Stimulated activated CD4-positive, alpha-beta T cell treated with anti-CD3 and anti-CD28 coated beads, Interleukin-15, amount 100 ng/mL, for 1 hour (primary cell): ENCODE measurements at places on chromosomes 5 and 9.

DNA sequence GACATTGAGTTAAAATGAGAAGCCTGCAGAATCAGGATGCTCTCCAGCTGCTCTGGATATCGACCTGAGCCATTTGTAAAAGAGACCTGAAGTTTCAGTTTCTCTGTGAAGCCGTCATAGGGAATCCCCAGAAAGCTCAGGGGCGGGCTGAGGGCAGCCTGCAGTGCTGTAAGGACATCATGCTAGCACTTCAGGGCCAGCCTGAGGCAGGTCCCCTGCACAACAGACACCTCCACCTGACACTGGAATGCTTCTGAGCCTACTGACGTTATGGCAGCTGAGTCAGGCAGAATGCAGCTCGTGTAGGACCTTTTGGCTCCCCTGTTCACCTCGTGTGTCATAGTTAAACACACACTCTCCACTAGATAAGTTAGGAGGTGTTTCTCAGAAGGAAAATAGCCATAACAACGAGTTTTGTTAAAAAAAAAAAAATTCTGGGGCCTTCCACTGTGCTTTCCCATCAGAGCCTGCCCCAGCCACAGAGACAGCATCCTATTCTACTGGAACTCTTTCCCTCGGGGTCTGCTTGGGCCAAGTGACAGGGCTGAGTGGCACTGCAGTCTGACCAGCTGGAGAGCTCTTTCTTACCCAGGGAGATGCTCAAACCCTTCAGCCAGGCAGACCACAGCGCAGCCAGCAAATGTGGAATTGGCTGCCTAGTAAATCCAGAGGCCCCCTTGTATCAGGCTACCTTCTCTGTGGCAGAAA is 354.9 kb downstream of the DIRAS2 start:
- no peak for DNase-seq

- DNase-seq = no peak
These were observed 13.2 kb downstream of the ZCCHC9 start for GRCh38 chr5:81314581-81314980.

- DNase-seq = no peak
These were observed 439.9 kb downstream of the BRINP1 start for GRCh38 chr9:118929287-118929686.

DNA sequence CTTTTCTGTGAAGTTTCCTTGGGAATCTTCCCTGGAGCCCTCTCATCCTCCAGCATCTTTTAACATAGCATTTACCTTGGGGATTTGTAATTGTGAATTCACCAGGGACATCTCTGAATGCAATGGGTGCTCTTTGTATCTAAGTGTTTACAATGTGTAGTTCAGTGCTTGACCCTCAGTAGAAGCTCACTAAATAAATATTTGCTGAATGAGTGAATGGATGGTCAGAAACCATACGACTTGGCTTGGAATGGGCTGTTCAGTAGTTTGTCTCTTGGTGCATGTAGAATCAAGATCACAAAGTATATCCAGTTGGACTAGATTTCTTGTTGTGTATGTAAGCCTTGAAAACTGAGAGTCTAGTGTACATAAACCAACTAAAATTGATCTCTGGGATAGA is 81.8 kb upstream of the MEF2C start:
- DNase-seq = no peak

DNA sequence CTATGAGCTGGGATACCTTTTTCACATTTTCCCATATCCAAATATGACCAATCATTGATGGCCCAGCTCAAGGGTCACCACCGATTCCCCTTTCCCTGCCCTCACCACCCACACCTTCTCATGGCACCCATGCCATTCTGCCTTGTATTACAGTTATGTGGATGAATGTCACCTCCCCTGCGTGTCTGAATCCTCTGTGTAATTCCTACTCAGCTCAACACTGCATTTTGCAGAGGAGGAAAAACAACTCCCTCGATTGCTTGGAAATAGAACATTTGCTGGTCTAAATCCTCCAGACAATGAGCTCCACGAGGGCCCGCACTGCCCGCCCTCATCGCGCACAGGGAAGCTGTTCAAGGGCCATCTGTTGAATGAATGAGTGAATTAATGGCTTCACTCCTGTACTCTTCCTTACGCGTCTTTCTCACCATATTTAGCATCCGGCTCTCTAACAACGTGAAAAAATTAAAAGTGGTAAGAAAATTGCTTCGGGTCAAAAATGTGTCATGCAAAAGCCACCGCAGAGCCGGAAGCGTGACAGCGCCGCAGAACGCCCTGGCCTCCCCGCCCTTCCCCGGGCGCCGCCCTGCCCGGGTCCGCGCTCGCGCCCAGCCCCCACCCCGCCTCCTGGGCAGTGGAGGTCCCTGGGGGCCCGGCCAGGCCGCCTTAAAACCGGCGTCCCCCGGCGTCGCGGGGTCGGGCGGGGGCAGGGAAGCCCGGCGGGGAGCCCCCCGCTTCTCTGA is 704 bp downstream of the SUSD1 start:
- peak; percentile 52 for DNase-seq

DNA sequence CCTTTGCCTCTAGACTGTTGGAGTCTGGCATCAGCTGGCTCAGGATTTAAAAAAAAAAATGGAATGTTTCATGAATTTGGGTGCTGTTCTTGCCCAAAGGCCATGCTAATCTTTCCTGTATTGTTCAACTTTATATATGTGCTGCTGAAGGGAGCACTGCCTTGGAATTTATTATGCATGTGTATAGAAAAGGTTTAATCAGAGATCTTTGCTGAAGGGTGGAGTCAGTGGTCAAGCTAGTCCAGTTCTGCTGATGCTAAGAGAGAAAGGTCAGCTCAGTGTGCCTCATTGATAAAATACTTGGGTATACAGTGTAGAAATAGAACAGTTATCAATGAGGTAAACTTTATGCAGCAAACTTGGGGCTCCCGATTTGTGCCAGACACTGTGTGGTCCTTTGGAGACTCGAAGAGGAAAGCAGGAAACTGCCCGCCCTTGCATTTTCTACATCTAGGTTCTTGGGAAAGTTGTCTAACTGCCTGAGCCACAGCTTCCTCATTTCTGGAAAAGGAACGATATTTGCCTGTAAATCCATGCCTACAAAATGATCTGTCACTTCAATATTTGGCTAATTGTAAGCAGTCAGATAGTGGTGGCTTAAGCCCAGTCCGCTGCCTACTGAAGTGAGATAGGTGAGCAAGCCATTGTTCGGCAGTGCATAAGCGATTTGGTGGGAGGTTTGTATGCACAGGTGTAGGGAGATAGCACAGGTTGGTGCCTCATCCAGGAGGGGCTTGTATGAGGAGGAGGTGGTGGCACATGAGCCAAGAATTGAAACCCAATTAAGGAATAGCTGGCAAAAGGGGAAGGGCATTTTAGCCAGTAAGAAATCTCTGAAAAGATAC is 29.2 kb upstream of the GTF2H2C start:
- no peak for DNase-seq

- no peak for DNase-seq
These were observed 383.2 kb upstream of the SGCD start for GRCh38 chr5:155943516-155944407.

- no peak for DNase-seq
These were observed 161.0 kb downstream of the SPATA31D1 start for GRCh38 chr9:82149501-82149946.

DNA sequence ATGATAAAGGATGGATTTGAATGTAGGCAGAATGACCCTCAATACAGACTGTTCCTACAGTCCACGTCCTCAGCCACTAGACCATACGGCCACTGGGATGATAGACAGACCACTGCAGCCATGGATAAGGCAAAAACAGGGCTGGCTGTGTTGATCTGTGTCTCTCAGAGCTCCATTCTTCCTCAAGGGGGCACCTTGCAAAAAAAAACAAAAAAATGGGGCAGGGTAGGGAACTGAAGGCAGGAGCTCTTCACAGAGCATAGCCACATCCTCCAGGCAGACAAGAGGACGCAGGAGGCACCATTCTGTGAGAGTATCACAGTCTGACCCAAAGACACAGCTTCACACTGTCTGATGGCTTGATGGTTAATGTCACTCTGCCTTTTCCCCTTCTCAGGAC is 61.2 kb upstream of the GABRP start:
- no peak for DNase-seq

DNA sequence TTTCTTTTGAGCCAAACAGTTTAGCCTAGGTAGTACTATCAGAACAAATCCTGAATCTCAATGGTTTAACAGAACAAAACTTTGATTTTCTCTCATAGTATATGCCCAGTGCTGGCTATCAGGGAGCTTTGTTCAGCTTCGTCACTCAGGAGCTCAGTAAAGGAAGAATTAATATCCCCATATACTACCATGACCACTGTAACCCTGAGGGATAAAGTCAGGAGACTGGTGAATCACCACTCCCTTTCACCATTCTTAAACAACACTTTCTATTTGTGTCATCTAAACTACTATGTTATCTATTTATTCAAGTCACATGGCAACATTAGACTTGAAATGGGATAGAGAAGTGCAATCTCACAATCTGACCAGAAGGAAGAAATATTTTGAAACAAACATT is 522.6 kb upstream of the COX7C start:
- no peak for DNase-seq

DNA sequence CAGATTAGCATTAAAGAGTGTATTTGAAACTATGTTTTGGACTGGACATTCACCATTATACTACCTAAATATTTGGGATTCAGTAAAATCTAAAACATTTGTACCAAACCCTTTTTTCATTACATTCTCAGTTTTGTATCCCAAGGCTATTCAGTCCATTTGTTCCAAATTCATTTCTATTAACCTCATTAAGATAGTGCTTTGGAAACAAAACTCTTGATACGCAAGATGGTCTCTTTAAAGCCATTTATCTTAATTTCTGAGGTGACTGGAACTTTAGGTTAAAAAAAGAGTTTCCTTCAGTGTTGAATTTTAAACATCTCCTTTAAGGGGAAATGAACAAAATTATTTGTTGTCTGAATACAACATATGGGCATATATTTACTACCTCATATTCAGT is 702.5 kb upstream of the GRAMD2B start:
- DNase-seq = no peak

- no peak for DNase-seq
These were observed 108.5 kb downstream of the NFIB start for GRCh38 chr9:14205463-14205862.
